ENCODE measurements at places on chromosomes 13 and 19. TPM values are rescaled to one million over a fixed set of nuclear protein-coding genes. Genes with fewer than 3 reads are reported as not detected.

The SIGLECL1 gene
- total RNA-seq, result not detected

The SIGLEC5 gene
- not detected for total RNA-seq

- DNase-seq, result no peak
Observed at GRCh38 chr19:1065606-1066109, 1.3 kb upstream of the ARHGAP45 start.

DNA sequence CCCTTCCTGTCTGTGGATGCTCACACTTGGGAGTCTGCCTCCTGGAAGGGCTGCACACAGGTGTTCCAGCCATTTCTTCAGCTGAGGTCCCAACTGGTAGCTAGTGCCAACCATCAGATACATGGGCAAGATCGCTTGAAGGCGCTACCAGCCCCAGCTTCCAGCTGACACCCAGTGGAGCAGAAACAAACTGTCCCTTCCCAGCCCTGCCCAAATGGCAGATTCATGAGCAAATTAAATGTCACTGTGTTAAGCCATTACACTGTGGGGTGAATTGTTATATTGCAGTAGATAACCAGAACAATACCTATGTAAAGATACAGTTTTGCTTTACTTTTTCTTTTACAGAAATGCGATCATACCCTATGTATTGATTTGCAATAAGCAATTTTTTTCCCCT is 17.6 kb downstream of the ING1 start:
- no peak for DNase-seq

GRCh38 chr19:966485-967088 is 17.6 kb upstream of the WDR18 start:
- no peak for DNase-seq

DNA sequence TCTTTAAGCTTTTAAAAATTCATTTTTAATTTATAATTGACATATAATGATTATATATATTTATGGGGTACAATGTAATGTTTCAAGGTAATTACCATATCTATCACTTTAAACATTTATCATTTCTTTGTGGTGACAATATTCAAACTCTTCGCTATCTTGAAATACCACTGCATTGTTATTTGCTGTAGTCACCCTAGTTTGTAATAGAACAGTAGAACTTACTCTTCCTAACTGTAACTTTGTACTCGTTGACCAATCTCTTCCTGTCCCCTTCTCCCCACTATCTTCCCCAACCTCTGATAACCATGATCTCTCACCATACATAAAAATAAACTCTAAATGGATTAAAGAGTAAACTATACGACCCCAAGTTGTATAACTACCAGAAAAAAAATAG is 20.4 kb downstream of the COG6 start:
- no peak for DNase-seq

Data from left lobe of liver (tissue), 2 donors.